ENCODE measurements at places on chromosomes 16 and 17.

- DNase-seq = no peak
Measured at GRCh38 chr17:73564843-73565242, 79.4 kb downstream of the SDK2 start.

GRCh38 chr17:6908807-6909206 lies 77.3 kb upstream of the TEKT1 start:
- no peak for DNase-seq

DNA sequence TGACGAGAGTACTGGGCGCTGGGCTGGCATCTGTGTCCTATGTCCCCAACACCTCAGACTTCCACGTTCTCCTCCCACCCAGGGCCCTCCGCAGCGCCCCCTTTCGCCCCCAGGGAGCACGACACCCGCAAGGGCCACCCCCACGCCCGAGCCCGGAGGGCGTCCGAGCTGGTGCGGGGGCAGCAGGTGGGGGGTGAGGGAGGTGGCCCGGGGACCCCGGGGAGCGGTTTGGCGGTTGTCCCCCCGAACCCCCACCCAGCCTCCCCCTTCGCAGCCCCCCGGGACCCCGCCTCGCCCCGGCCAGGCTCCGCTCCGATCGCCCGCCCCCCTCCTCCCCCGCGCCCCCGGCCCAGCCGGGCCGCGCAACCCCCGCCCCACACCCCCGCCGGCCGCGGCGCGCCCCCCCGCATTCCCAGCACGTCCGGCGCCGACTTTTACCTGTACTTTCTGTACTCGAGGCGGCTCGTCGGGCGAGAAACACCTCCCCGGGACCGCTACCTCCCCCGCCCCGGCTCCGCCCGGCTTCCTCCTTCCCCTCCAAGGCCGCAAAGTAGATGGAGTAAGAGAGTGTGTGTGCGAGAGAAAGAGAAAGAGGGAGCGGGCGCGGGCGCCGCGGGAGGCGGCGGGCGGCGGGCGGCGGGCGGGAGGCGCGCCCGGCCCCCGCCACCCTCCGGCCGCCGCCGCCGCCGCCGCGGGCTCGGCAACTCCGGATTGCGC lies 901 bp downstream of the CDYL2 start:
- DNase-seq = no peak

DNA sequence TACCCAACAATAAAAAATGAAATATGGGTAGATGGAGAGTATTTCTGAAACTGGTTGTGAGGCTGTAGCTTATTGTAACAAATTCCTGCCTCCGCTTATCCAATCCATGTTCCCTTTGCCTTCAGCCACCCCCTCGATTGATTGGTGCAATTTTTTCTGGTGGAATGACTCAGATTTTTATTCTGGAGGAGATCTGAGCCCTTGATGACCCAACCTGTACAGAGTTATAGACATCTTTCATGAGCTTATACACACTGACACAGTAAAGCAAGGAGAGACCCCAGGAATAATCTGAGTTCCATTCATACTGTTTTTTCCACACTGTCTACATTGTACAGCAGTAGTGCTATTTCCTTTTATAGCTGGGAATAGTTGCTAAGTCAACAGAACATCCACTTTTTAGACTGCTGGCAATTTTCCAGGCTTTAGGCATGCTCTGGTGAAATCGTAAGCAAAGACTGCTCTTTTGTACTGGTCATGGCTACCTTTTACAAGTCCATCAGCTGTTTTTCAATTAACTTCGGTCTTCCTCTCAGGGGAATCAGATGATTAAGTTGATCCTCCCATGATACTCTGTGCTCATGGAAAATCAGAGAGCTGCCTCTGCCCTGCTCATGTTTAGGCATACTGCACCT lies 30.1 kb downstream of the CCL4 start:
- DNase-seq = no peak

Measured in AG04449 (cell line).